ENCODE measurements at places on chromosomes 7 and 10.

DNA sequence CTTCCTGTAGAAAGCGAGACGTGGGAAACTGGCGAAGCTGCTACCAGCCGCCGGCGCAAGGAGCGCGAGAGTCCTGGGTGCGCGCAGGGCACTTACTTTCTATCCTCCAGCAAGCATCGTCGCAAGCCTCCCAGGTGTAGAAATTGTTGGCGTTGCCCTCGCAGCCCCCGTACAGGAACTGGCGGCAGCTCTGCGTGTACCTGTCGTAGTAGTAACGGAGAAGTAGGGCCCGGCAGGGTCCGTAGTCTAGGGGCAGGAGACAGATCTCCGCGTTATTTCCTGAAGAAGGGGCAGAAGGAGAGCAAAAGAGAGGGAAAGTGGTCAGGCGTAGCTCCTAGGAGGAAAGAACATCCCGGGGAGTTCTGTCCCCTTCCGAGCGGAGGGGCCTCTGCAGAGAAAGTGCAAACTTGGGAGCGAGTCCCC, 501 bp downstream of the TFPI2 start:
- no peak for DNase-seq

GRCh38 chr10:21203473-21204107, 306.5 kb upstream of the NEBL start:
- DNase-seq: no peak

DNA sequence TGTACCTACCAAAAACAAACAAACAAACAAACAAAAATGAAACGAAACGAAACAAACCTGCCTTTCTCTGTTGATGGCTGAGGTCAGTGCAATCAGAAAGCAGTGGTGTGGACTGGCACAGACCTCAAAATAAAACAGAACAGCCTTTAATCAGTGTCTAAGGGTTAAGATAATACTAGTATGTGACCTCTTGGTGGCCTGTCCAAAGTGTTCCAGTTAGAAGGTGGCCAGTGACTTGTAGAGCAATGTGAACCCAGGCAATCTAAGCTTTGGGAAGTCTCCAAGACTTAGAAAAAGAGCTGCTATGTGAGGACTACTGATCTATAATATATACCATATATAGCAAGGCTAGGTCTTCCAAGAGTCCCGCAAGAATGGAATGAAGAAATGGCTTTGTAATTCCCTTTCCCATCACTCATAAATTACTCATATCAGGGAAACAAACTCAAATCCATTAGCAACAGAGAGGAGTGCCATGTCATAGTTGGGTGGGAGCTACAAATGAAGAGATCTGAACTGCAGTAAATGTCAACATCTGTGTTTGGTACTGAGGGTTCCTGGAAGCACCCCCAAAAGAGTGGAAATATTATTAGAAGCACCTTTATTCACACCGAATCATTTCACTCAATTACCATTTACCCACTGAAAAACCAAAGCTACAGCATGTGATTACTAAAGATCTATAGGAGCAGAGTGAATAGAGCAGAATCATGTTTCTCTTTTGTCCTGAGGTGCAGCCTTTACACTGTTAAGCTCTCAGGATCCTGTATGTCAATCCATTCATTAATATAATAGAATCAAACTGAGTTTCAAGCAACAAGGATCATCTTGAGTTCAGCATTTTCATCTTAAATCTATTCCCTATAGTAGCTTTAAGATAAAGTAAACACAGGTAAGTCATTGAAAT, 28.0 kb downstream of the ABLIM1 start:
- no peak for DNase-seq

DNA sequence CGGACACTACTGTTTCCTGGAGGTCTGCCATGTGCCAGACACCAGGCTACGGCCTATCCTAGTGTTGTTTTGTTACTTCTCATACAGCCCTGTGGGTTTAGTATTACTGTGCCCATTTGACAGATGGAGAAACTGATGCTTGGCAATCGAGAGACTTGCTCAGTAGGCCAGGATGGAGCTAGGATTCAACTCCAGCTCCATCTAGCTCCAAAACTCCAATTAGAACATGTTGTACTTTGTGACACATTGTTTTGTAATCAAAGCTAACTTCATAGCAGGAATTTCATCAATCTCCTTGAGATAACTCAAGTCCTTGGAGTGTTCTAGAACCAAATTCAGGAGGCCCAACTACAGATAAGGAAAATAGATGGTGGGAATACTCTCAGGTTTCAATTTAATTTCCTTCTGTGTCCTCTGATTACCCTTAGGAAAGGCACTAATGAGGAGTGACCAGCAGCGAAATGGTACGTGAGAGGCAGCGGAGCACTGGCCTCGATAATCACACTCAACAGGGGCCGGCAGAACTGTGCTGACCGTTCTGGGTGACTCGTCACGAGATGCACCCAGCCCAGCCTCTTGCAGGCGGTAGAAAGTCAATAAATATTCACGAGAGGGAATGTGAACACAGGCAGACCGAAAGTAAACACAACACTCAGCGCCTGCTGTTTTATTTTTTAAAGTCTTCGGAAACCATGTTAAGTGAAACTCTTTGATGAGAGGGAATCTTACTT, 269.6 kb upstream of the NEBL start:
- DNase-seq: no peak

GRCh38 chr10:110474826-110475225, 22.9 kb upstream of the DUSP5 start:
- no peak for DNase-seq

All from NCI-H1436 treated with DMSO at 0.1 percent for 48 hours (cell line).